ENCODE measurements at places on chromosomes 1 and 21.
A peak's percentile ranks its signal among the peaks of the same experiment; 100 is the strongest.

GRCh38 chr1:235996048-235996785 is 68.7 kb downstream of the NID1 start:
- DNase-seq: no peak

DNA sequence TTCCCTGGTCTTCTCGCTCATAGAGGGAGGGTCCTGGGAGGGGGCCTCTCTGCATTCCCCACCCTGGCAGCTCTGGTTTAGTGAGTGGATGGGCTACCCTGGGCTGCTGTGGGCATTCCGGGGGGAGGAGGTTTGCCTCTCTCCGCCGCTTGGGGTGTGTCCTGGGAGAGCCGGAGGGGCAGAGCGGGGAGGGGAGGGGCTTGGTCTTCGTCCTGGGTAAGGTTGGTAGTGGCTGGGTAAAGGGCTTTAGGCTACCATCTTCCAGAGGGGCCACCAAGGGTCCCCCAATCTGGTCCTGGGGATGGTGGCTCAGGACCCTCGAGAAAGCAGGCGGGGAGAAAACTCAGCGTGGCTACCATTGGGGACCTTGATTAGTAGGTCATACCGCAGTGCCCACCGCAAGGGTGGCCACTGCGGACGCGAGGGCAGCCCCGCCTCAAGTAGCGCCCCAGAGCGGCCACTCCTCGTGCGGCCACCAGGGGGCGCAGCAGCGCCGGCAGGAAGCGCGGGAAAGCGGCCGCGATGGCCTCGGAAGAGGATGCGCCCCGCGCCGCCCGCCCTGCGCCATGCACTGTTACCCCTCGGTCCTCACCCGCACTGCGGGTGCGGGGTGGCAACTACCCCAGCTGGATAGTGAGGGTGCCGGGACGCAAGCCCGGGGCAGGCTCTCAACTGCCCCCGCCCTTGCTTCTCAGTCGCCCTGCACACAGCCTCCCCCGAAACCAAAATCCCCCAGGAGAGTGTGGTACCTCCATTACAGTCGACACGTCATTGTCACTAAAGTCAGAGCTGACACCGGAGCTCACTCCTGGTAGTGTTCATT is 44.1 kb upstream of the SLC25A33 start:
- DNase-seq: peak; percentile 30

- no peak for DNase-seq
Observed at GRCh38 chr21:37766129-37766528, 150.1 kb downstream of the KCNJ6 start.

DNA sequence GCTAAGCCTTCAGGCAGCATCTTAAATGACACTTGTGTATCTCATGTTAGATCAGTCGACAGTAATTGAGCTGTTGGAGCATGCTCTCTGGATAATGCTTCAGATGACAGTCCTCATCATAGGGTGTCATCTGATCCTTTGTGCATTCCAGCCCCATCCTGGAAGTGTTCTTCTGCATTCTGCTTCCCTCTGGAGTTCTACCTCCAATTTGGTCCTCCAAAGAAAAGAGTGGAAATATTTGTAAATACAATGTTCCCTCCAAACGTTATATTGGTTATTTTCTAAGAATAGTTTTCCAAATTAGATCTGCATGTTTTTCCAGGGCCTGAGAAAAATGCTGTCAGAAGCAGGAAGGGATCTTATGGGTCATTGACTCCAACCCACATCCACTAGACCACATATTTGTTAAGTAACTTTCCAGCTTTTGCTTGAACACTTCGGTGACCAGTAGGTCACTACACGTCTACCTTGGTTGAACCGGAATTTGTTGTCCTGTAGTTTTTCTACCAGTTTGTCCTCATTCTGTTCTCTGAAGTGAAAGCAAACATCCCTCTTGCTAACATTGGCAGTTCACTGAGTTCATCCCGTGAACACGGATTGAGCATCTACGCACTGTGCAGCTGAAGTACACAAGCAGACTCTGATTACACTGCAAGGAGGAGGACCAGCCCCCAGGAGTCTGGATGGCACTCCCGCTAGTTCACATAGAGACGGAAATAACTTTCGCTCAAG is 136.0 kb downstream of the TLR5 start:
- no peak for DNase-seq

GRCh38 chr1:11501491-11501897 is 22.5 kb downstream of the DISP3 start:
- no peak for DNase-seq

DNA sequence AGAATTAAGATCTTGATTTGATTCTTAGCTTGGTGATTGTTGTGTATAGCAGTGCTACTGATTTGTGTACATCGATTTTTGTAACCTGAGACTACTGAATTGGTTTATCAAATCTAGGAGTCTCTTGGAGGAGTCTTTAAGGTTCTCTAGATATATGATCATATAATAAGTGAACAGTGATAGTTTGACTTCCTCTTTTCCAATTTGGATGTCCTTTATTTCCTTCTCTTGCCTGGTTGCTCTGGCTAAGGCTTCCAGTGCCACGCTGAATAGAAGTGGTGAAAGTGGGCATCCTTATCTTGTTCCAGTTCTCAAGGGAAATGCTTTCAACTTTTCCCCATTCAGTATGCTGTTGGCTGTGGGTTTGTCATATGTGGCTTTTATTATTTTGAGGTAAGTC is 61.5 kb upstream of the LYST start:
- DNase-seq: no peak

- DNase-seq: no peak
Observed at GRCh38 chr1:90027281-90027680, 32.4 kb downstream of the ZNF326 start.

DNA sequence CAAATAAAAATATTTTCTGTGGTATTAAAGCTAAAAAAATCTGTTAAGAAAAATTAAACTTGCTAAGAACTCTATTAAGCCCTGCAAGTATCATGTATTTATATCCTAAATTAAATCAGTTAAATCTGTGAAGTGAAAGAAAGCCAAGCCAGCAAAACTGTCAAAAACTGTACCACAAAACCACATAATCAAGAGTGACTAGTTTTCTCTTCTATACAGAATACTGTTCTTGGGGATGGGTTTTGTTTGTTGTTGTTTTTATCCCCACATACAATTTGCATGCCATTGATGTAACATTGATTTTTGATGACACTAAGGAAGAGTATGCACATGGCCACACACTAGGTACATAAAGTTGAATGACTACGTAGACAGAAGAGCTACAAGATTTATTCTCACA is 20.4 kb downstream of the DPH5 start:
- no peak for DNase-seq

DNA sequence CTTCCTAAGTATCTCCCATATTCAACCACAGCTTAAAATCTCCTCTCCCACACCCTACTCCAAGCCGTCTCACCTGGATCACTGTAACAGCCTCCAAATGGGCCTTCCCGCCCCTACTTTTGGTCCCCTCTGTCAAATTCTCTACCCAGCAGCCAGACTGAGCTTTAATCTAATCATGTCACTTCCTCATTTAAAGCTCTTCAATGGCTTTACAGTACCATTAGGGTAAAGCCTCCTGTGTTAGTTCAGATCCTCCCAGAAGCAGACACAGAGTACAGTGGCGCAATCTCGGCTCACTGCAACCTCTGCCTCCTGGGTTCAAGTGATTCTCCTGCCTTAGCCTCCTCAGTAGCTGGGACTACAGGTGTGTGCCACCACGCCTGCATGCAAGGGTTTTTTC is 46.8 kb upstream of the PSEN2 start:
- no peak for DNase-seq

DNA sequence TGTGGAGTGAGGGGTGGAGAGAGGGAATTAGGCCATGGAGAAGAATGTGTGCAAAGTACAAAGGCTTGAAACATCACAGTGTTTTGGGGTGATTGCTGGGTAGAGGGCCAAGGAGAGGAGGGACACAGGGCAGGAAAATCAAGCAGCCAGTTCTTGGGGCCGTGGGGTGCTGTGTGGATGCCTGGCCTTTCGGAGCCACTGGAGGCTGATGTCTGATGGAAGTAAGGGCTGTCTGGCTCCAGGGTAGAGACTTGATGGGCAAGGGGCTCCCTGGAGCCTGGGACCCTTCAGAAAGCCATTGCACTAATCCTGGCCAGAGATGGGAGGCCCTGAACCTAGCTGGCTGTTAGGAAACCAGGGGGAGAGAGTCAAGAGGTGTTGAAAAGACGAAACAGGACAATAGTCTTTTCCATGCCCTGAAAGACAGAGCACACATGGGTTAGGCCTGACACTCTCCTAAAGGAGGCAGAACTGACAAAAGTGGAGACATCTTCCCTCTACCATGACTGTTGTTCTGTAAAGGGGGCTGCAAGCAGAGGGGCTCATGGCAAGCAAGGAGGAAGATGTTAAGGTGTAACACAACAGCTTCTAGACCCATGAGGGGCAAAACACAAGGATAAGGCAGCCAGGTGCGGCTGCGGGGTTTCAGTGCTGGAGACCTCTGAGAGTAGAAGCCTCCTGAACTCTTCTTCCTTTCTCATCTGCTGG is 21.0 kb downstream of the ATF3 start:
- no peak for DNase-seq

GRCh38 chr1:15432324-15432723 is 5.9 kb upstream of the CTRC start:
- no peak for DNase-seq

- DNase-seq: no peak
Observed at GRCh38 chr1:231887866-231888265, 261.3 kb downstream of the DISC1 start.

DNA sequence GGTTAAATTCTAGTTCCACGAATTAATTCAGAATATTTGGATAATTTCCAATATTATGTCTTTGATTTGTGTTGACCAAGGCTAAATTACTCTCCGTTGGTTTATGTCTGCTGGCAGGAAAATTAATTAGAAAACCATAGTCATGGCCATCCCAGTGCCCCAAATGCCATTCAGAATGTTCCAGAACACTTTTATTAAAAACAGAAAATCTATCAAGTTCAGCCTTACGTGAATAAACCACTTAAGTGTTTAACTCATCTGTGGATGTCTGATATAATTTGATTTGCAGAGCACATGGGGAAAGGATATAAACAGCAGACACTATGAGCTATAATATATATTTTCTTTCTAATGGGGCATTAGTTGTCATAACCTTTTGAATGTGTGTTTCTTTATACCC is 480.7 kb downstream of the MRPL39 start:
- no peak for DNase-seq

DNA sequence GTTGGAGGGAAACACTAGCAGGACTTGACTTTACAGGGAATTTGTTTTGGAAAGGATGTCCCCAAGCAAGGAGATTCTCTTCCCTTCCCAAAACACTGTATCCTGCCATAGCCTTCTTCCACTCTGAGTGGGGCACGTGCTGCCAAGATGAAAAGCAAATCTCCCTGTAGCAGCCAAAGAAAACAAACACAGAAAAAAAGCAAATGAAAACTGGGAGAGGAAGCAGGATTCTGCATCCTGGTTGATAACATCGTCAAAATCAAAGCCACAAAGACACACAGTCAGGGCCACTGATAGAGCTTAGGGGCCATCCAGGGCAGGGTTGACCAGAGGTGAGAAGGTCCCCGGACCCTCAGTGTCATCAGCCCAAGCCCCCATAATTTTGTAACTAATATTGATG is 16.0 kb upstream of the MTARC2 start:
- no peak for DNase-seq

GRCh38 chr1:231130544-231130943 is 31.3 kb upstream of the TRIM67 start:
- DNase-seq: no peak

DNA sequence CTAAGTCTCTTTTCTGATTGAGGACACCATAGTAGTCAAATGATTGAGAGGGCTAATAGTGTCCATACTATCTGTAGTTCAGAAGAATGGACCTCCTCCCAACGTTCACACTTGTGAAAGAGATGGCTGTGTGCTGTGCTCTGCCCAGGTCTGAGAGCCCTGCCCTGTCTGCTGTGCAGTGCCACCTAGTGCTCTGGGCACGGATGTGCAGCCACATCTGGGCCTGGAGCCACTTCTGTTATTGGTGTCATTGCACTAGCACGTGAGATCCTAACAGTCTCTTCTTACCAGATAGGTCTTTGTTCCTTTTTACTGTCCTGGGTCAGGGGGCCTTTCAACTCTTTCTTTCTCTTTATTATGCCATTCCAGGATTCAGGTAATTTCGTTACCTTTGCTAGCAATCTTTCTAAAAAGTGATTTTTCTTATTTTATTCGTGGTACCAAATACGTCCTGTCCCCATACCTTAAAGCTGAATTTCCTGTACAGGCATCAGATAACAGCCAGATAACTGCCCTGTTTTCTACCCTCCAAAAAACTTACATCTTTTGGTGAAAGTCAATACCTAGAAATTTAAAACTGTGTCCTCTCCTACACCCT is 21.7 kb downstream of the INTS3 start:
- peak; percentile 54 for DNase-seq

DNA sequence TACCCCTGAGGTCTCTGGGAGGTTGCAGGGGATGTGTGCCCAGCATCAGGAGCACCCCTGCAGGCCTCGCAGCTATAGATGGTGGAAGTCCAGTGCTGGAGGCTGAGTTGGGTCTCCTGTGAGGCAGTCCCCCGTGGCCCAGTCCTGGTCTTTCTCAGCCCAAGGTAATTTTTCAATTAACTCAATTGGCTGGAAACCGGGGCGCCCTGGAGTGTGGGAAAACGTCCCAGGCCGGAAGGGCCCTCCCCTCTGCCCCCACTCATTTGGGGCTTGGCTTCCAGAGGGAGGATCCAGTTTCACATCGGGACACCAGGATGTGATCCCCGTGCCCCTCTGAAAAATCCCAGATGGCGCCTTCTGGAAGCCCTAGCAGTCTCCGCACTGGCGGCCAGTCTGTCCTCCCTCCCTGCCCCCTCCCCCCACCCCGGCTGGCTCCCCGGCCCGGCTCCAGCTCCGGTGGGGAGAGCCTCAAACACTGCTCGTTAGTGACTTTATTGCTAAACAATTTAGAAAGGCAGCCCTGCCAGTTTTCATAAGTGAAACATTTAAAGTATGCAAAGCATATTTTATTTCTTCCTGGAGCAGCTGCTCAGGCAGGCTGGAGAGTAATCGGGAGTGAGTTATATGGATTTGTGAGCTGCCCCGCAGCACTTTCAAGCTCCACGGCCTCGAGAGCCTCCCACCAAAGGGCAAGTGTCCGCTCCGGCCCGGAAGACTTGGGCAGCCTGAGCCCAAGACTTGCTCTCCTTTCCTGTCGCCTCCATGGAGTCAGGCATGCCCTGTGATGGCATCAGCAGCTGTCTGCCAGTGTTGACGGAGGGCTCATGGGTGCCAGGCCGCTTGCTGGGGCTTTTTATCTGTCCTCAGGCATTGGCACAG is 208.2 kb upstream of the TMEM51 start:
- DNase-seq: no peak

DNA sequence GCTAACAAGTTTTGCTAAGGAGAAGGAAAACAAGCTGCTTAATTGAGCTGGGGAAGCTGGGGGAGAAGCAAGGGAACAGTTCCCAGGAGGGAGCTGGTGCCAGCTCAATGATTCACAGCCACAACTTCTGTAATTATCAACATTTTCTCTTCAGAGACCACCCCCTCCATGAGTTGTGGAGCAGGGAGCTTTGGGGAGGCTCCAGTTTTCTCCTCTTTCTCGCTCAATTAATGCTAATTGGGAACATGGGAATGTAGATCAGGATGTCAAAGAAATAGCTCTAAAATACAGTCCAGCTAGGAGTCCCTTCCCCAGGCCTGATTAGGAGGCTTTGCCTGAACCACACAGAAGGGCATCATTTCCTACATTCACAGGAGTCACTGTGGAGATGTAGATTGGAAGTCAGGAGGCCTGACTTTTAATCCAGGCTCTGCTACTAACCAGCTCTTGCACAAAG is 12.1 kb upstream of the MNDA start:
- DNase-seq: no peak

- no peak for DNase-seq
Observed at GRCh38 chr1:108845991-108846390, 10.9 kb downstream of the AKNAD1 start.

All from stimulated activated CD8-positive, alpha-beta memory T cell treated with anti-CD3 and anti-CD28 coated beads, Interleukin-7, amount 100 ng/mL, for 24 hours (primary cell).